H9 (cell line): ENCODE measurements at places on chromosomes 12 and 14. TPM values are rescaled to one million over a fixed set of nuclear protein-coding genes. Genes with fewer than 3 reads are reported as not detected.

Gene SYNDIG1L
- total RNA-seq, result 0.22 and 0.33 TPM in 2 replicates

Gene TSPAN11
- total RNA-seq, result 4.2 and 4.4 TPM in 2 replicates

Gene HOXC10
- total RNA-seq, result not detected in 2 replicates

Gene GLIPR1
- total RNA-seq, result 0.09 and 0.13 TPM in 2 replicates

Gene CLEC4D
- total RNA-seq, result 0.42 and 0.48 TPM in 2 replicates

Gene PTPN6
- 18.2 and 19.8 TPM in 2 replicates for total RNA-seq

Gene TTC6
- total RNA-seq, result 0.24 and 0.33 TPM in 2 replicates

Gene LTBP2
- total RNA-seq, result 0.75 and 0.77 TPM in 2 replicates

Gene NKX2-1
- total RNA-seq, result not detected in 2 replicates

Gene ZCCHC8
- total RNA-seq, result 37.3 and 37.4 TPM in 2 replicates

Gene KRT3
- total RNA-seq, result not detected in 2 replicates

Gene INSM2
- not detected in 2 replicates for total RNA-seq

Gene TXNRD1
- 93.6 and 100 TPM in 2 replicates for total RNA-seq

Gene TMTC1
- total RNA-seq, result 16.1 TPM in 2 replicates

Gene TSFM
- 50.2 and 53.3 TPM in 2 replicates for total RNA-seq

Gene RPS29
- 1,963 and 2,022 TPM in 2 replicates for total RNA-seq

Gene SLC6A15
- 12.9 and 16.7 TPM in 2 replicates for total RNA-seq

Gene LIN7A
- 18.3 and 18.4 TPM in 2 replicates for total RNA-seq

Gene STON2
- total RNA-seq, result 56.0 and 62.9 TPM in 2 replicates

Gene NFATC4
- total RNA-seq, result 43.0 and 46.4 TPM in 2 replicates

Gene GPR84
- total RNA-seq, result not detected in 2 replicates

Gene SLC17A8
- not detected in 2 replicates for total RNA-seq

Gene DNAH10
- total RNA-seq, result 0.17 and 0.22 TPM in 2 replicates

Gene MGAT4C
- 1.3 and 2.1 TPM in 2 replicates for total RNA-seq

Gene NGB
- 0.11 and 0.26 TPM in 2 replicates for total RNA-seq

Gene KLHL33
- total RNA-seq, result 0.04 TPM in 2 replicates

Gene GPRC5D
- not detected in 2 replicates for total RNA-seq

Gene PLBD1
- 15.2 and 15.5 TPM in 2 replicates for total RNA-seq

Gene RITA1
- total RNA-seq, result 26.0 and 26.1 TPM in 2 replicates

Gene SERPINA9
- not detected in 2 replicates for total RNA-seq

Gene ARHGAP9
- 3.7 and 4.4 TPM in 2 replicates for total RNA-seq

Gene GLT1D1
- 6.7 and 7.0 TPM in 2 replicates for total RNA-seq

Gene POLE2
- 24.1 and 25.7 TPM in 2 replicates for total RNA-seq
